ENCODE measurements at places on chromosomes 3 and 15.

DNA sequence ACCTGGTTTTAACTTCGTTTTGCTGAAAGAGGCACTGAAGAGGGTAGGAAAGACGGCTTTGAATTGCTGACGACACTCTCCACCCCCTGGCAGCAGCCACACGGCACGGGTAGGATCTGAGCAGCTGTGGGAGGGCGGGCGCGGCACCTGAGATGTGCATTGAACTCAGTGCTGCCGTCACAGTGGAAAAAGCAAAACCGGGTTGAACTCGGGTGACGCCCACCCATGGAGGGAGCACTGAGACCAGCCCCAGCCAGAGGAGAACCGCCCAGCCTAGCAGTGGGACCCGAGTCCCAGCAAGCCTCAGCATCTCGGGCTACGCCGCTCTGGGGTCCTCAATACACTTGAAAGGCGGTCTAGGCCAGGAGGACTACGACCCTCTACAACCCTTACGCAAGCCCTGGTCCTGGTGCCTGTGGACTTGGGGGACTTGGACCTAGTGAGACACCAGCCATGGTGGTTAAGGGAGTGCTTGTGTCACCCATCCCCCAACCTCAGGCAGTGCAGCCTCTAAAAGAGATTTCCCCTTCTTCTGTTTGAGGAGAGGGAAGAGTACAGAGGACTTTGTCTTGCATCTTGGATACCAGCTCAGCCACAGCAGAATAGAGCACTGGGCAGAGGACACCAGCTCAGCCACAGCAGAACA lies 50.0 kb upstream of the RPL35A start:
- DNase-seq, result no peak

DNA sequence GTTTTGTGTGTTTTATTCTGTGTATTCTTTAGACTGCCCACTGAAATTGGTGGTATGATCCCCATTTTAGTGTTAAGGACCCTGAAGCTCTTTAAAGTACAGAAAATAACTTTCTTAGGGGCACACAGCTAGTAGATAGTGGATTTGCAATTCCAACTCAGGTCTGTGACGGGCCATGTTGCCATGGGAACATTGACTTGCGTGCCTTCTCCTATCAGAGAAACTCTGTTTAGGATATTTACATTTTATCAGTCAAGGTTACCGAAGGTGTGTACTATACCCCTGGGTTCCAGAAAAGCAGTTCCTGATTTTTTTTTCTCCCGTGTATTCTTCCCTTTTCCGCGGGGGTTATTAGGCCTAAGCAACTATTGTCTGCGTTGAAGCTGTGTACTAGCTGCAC lies 19.4 kb downstream of the MYZAP start:
- no peak for DNase-seq

- no peak for DNase-seq
Observed at GRCh38 chr15:87154761-87155160, 1075.1 kb downstream of the AGBL1 start.

- no peak for DNase-seq
Observed at GRCh38 chr3:179464323-179465092, 13.2 kb upstream of the GNB4 start.

GRCh38 chr15:94246016-94246415 lies 14.7 kb downstream of the MCTP2 start:
- no peak for DNase-seq

- no peak for DNase-seq
Observed at GRCh38 chr3:188889054-188889491, 282.7 kb upstream of the TPRG1 start.

GRCh38 chr3:177550667-177551066 lies 353.4 kb upstream of the TBL1XR1 start:
- no peak for DNase-seq

DNA sequence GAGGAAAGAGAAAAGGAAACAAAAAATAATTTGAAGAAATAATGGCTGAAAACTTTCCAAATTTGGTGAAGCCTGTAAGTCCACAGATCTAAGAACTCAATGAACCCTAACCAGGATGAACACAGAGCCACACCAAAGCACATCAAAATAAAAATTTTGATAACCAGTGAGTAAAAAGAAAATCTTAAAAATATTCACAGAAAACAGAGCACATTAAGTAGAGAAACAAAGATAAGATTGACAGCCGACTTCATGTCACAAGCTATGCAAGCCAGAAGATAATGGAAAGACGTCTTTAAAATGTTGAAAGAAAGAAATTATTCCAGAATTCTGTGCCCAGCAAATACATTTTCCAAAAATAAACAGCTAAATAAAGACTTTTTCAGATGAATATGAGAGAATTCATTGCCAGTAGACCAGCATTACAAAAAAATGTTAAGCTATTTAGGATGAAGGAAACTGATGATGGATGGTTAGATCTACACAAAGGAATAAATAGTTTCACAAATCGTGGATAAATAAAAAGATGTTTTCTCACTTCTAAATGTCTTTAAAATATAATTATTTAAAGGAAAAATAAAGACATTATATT lies 140.2 kb upstream of the SKOR1 start:
- DNase-seq, result no peak

DNA sequence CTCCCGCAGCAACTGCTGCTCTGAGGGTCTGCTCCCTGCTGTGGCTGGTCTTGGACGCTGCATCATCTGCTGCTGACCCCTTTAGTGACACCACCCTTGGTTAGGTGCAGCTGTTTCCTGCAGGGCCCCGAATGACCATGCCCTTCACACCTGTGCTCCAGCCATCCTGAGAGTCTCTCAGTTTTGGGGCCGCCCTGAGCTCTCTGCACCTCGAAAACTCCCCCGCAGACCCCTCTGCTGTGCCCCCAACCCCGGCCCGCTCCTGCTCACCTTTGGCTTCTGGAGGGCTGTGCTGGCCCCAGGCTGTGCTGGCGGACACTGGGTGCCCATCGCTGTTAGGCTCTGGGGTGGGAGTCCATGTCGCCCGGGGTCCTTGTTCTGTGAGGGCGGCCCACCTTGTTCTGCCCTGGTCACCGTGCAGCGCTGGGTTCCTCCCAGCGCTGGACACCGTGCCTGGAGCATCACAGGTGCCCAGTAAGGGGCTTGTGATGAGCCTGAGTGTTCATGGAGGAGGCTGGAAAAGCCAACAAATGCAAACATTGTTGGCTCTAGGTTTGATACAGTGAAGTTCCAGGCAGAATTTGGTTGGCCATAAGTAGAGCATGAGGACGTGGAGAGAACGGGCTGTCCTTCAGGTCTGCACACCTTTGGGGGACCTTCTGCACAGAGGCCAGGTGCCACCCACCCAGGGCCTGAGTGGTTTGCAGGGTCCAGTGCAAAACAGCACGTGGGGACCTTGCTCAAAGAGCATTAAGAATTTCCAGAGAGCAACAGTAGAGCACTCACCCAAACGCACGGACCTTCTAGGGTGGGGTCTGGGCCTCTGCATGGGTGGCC lies 12.3 kb downstream of the ABTB1 start:
- no peak for DNase-seq

DNA sequence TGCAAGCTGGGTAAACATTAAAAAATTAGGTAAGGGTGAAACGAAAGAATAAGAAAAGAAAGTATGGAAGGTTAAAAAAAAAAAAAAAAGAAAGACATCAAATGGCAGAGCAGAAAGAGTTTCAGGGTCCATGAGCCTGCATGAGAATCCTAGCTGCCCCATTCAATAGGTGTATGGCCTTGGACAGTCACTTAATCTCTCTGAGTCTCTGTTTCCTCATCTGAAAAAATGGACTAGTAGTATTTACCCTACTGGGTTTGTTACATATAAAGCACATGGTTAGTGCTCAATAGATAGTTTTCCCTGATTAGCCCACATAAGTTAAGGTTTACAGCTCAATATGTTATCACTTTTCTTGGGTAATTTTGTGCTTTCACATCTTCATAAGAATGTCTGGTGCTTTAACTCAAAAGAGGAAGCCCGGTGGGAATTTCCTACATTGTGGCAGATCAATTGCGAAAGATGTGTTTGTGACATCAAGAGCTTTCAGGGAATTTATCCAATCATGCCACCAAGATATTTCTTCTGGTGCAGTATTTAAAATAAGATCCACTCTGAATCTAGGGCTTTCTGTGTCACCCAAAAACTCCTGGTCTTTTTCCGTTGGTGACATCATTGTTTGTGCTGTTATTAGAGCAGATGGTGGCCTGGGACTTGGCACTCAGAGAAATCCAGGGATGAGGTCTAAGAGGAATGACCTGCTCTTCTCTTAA lies 57.2 kb upstream of the UBE2E1 start:
- peak; percentile 20 for DNase-seq

DNA sequence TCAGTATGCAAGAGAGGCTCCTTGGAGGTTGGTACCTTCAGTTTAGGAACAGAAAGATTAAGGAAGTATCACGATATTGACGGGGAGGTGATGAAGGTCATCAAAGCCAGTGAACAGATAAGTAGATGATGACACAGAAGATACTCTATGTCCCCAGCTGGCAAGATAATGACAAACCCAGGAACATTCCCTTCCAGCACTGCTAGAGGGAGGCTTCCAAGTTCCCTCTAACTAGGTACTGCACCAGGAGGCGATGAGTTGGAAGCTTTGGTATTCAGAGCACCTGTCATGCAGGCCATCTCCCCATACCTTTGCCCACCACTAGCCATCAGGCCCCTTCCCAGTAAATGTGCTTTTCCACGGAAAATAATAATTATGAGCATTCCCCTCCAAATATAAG lies 40.8 kb downstream of the NBEAL2 start:
- DNase-seq, result no peak

GRCh38 chr15:40105517-40106202 lies 3.0 kb downstream of the BMF start:
- DNase-seq, result peak; percentile 66

- DNase-seq, result no peak
Observed at GRCh38 chr3:160478338-160478737, 28.8 kb upstream of the TRIM59 start.

GRCh38 chr3:16601537-16602005 lies 3.7 kb downstream of the DAZL start:
- no peak for DNase-seq

DNA sequence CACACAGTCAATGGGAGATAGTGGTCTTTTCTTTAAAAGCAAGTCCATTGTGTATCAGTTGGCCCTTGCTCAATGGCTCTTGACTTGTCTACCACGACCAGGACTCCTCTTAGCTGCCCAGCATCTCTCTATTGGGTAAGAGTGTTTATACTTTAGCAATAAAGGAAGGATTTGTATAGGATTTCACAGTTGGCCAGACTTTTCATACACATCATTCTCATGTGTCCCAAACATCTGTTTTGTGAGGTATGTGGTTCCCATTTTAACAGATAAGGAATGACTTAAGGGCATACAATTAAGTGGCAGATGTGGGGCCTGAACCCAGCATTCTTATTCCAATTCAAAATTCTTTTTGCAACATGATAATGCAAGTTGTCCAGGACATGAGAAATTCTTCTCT lies 191.5 kb downstream of the CHST2 start:
- no peak for DNase-seq

DNA sequence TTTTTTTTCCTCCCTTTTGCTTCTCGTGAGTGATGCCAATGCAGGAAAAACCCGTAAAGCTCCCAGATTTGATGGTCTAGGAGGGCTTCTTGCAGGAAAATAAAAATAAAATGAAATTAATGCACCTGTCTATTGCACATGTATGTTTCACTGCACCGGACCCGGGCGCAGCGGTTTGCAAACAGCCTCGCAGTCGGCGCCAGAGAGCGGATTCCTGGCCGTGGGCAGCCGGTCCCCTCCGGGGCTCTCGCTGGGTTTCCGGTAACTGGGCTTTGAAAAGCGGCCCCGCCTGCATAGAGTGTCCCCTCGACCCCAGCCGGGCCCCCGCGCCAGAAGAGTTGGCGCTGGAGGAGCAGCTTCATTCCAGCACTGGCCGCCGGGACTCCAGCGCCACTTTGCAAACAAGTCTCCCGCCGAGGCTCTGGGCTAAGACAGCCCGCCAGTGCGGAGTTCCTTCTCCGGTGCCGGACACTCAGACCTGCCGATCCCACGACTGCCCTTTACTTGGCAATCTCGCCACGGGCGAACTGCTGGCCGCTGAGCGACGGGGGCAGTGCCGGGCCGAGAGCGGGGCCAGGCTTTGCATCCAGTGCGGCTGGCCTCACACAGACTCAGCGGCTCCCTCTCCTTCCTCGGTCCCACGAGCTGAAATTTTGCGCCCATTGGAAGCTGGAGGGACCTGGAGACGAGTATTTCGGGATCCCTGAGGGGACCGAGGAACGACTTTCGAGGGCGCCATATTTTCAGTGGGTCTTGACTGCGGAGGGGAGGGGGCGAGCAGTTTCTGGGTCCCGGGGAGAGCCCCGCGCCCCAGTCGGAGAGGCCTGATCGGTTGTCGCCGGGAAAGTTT lies 225.9 kb upstream of the C2CD4B start:
- no peak for DNase-seq

GRCh38 chr3:49296781-49297411 lies 19.9 kb upstream of the C3orf62 start:
- no peak for DNase-seq

DNA sequence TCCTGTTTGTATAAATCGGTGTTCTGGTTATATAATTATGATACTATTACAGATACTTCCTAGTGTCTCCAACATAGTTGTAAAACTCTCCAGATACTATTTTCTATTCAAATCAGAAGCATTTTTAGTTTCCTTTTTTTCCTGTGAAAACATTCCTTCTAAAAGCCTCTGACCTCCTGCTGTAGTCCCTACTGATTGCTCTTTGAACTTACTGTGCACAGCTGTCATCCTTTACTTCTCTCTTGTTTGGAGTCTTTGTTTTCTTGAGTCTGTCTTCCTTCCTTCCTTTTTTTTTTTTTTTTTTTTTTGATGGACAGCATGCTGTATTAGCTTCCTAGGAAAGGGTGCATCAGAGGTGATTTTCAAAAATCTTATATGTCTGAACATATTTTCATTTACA lies 28.9 kb downstream of the NR2C2 start:
- no peak for DNase-seq

- DNase-seq, result no peak
Observed at GRCh38 chr3:31053299-31053698, 158.8 kb upstream of the GADL1 start.

DNA sequence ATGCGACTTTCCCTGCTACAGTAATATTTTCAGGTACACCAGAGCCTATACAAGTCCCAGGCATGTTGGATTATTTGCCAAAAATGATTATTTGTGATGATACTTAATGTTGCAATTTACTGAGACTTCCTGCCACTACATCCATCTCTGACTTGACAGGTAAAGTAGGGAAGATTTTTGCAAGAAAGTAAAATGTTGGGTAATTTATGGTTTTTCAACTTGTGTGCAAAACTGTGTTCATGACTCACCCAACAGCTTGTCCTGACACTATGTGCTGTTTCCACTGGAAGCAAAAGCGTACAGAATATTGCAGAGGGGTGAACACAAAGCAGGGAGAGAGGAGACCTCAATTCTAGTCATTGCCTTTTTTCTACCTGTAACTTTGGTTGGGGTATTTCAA lies 5.4 kb upstream of the CRBN start:
- DNase-seq, result no peak

DNA sequence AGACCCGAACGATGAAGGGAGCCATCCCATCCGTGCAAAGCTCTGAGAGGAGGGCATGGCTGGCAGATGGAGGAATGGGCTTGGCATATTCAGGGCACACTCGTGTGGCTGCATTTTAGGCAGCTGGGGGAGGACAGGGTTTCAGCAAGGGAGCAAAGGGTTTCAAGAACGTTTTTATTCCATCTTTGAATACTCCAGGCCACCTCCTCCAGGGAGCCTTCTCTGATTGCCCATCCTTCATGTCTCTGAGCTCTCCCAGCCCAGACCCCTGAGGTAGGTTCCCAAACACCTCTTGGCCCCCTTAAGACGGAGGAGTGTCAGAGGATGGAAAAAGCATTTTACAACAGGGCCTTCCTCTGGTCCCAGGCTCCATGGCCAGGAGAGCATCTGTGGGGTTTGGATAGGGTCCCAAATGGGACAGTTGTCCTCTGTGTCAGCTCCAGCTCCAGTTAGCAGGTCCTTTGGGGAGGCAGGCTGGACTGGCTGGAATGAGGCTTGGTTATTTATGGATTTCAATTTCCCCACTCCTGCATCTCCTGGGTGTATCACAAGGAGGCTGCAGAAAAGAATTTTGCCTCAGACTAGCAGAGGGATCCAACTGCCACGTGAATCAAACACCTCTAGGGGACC lies 17.7 kb upstream of the SLC6A1 start:
- DNase-seq, result no peak

All from CD4-positive, alpha-beta T cell treated with Interleukin-4 for 4 hours (primary cell).